ENCODE measurements at places on chromosomes 11 and 22. TPM values are rescaled to one million over a fixed set of nuclear protein-coding genes. Genes with fewer than 3 reads are reported as not detected.

Gene KIAA1671
- 18.3 TPM for total RNA-seq

Gene CLDN5
- total RNA-seq, result not detected

Gene LUZP2
- total RNA-seq, result not detected

Gene SOX10
- not detected for total RNA-seq

Gene SLC22A24
- total RNA-seq, result not detected

Gene TRPC6
- total RNA-seq, result under 0.01 TPM

Gene TBCEL
- total RNA-seq, result 41.6 TPM

Gene XKR3
- total RNA-seq, result not detected

Gene PHOX2A
- not detected for total RNA-seq

Gene KCNJ11
- not detected for total RNA-seq

Gene TIGD3
- not detected for total RNA-seq

Gene CACNA1I
- under 0.01 TPM for total RNA-seq

Gene RELA
- total RNA-seq, result 31.8 TPM

Gene ARHGAP42
- 9.4 TPM for total RNA-seq

Gene CRYBA4
- total RNA-seq, result not detected

Gene ZBTB16
- not detected for total RNA-seq
